ENCODE measurements at places on chromosomes 1 and 21. TPM values are rescaled to one million over a fixed set of nuclear protein-coding genes. Genes with fewer than 3 reads are reported as not detected.

APCS gene
- not detected for total RNA-seq

NOL9 gene
- 12.9 TPM for total RNA-seq

CFHR4 gene
- total RNA-seq = not detected

SELP gene
- total RNA-seq = 1.2 TPM

Measured in lung microvascular endothelial cell (primary cell).